ENCODE measurements at places on chromosomes 4 and X.

DNA sequence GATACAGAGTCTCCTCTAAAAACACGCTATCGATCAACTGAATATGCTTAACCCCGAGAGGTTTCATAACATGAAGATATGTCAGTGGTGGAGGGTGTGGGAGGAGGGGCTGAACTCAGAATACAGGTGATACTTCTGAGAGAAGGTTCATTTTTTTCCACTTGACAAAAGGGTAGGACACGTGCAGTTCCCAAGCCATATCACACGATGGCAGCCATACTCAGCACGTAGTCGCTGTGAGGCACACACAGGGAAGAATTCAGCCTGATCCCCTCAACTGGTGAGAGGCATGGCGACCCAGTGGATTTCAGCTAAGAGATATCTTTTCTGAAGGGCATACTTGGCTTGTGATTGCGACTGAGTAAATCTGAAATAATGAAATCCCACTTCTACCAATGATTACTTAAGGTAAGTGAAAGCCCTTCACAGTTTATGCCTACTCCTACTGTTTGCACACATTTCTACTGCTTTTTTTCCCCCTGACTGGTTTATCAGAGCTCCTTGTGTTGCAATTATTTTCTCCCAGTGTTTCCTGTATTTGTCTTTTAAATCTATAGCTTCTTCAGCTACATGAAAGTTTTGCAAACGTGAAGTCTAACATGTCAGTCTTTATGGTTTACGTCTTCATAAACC is 133.1 kb downstream of the CORIN start:
- DNase-seq: peak; percentile 65

GRCh38 chrX:68186552-68187262 is 246.6 kb downstream of the OPHN1 start:
- DNase-seq: peak; percentile 7

DNA sequence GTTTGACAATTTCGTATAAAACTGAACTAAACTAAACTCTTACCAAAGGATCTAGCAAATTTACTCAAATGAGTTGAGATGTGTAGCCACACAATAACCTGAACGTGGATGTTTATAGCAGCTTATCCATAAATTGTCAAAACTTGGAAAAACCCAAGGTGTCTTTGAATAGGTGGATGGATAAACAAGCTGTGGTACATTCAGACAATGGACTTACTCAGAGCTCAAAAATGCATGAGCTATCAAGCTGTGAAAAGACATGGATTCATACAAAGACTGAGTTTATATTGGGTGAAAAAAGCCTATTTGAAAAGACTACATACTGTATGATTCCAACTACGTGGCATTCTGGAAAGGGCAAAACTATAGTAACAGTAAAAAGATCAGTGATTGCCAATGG is 69.5 kb downstream of the LARP1B start:
- DNase-seq: no peak

- peak; percentile 52 for DNase-seq
Observed at GRCh38 chr4:87066403-87067123, 131.8 kb downstream of the AFF1 start.

DNA sequence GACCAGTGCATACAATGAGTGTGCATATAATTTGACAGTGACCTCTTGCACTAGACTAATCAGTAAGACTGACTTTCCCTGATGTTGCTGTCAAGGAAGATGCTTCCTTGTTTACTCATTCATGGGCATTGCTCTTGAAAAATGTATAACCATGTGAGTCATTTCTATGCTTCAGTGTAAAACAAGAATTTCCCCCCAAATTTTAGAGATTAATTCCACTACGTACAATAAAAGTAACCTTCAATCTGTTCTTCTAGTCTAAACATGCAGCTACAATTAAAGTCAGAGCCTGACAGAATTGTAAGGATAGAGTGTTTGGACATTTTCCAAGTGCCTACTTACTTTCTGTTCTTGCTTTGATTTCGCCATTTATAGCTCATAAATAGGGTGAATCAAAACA is 935.7 kb downstream of the RAPGEF2 start:
- no peak for DNase-seq

- peak; percentile 79 for DNase-seq
Observed at GRCh38 chr4:168632301-168632725, 135.5 kb downstream of the PALLD start.
